Epithelial cell of proximal tubule (primary cell): ENCODE measurements at places on chromosomes 5 and 9. TPM values are rescaled to one million over a fixed set of nuclear protein-coding genes. Genes with fewer than 3 reads are reported as not detected.
A peak's percentile ranks its signal among the peaks of the same experiment; 100 is the strongest.

DNA sequence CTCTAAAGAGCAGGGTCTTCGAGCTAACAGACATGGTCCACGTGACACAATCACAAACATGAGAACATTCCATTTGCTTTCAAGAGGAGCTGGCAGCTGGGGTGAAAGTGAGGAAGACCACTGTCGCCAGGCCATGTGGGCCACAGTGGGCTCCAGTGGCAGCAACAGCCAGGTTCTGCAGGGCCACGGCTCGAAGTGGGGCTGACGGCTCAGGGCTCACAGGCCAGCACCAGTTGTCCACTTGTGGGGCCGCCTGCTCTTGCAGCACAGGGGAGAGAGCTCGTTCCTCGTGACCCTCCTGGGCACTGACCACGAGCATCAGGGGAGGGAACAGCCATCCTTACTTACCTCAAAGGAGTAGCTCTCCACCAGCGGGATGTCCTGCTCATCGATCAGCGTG, 2.0 kb downstream of the ZMYND19 start:
- no peak for DNase-seq

The PCDHAC1 gene
- not detected in 2 replicates for total RNA-seq

GRCh38 chr9:94860678-94861588, 134.4 kb downstream of the AOPEP start:
- no peak for DNase-seq

DNA sequence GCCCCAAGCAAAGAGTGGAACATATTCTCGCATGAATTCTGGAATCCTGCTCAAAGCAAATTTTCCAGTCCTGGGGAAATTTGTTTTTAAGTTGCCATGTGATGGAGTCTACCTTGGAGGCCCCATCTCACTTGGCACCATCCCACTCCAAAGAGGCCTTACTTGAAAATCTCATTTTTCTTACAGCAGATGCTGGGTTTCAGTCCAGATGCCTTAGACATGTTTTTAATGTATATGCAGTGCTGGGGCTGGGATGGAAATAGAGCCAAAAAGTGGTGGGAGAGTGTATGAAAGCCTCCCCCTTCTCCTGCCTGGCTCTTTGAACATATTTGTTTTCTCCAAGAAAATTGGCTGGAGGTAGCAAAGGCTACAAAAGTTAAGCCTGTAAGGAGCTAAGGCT, 493.7 kb downstream of the ENC1 start:
- DNase-seq, result no peak

- DNase-seq, result no peak
Measured at GRCh38 chr5:164356790-164357189, 851.4 kb downstream of the MAT2B start.

The SLC6A19 gene
- total RNA-seq, result not detected in 2 replicates

DNA sequence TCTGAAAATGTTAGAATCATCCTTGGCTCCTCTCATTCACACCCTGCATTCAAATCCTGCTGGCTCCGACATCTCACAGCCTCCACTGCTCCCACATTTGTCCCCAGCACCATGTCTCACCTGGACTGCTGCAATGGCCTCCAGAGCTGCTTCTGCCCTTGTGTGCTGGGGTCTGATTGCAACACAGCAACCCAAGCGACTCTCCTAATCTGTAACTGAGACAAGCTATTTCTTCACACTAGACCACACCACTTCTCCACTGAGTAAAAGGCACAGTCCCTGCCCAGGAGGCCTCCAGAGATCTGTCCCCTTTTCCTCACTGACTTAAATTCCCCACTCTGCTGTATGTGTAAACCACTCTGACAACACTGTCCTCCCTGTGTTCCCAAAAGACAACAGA, 151.1 kb upstream of the TAS2R1 start:
- DNase-seq, result no peak

The ZBED3 gene
- total RNA-seq, result 3.3 and 5.1 TPM in 2 replicates

DNA sequence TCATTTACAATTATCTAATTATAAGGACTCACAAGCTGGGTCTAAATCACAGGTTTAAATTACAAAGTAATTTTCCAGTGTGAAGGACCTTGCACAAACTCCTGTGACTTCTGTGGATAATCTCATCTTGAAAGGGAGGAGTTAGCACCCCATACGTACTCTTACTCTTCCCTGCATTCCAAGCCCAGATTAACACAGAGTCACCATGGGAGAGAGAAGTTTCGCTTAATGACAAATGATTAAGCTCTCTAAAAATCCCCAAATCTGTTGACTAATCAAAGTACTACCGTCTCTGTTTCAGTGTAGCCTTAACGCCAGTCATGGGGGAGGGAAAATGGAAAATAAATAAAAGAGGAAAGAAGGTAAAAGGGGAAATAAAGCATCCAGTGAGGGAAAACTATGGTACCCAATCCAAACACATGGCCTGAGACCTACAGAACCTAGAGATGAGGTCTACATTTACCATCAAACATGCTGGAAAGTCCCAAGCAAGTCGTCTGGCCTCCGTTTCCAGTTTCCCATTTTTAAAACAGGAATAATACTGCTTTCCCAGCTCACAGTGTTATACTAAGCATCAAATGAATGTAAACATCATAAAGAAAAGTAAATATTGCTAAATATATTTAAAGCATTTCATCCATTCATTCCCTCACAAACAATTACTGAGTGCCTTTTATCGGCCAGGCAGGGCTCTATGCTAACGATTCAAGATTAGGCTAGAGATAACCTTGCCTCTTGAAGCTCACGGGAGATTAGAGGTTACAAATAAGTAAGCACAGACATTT, 63.2 kb downstream of the PCA3 start:
- DNase-seq, result no peak

DNA sequence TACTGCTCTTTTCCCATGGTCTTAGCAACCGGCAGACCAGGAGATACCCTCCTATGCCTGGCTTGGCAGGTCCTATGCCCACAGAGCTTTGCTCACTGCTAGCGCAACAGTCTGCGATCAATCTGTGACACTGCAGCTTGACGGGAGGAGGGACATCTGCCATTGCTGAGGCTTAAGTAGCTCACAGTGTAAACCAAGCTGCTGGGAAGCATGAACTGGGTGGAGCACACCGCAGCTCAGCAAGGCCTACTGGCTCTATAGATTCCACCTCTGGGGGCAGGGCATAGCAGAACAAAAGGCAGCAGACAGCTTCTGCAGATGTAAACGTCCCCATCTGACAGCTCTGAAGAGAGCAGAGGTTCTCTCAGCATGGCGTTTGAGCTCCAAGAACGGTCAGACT, 40.4 kb downstream of the MCTP1 start:
- no peak for DNase-seq

DNA sequence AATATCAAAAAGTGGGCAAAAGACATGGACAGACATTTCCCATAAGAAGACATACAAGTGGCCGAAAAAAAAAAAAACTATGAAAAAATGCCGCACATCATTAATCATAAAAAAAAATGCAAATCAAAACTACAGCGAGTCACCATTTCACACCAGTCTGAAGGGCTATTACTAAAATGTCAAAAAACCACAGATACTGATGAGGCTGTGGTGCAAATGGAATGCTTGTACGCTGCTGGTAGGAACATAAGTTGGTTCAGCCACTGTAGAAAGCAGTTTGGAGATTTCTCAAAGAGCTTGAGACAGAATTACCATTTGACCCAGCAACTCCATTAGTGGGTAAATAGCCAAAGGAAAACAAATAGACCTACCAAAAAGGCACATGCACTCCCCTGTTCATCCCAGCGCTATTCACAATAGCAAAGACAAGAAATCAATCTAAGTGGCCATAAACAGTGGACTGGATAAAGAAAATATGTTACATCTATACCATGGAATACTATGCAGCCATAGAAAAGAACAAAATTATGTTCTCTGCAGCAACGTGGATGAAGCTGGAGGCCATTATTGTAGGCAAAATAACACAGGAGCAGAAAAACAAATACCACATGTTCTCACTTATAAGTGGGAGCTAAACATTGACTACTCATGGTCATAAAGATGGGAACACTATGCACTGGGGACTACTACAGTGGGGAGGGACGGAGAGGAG, 110.6 kb upstream of the BOD1 start:
- DNase-seq, result no peak

The CCNO gene
- 1.8 and 3.0 TPM in 2 replicates for total RNA-seq

GRCh38 chr5:43006424-43007202, 33.5 kb downstream of the ANXA2R start:
- DNase-seq, result no peak

DNA sequence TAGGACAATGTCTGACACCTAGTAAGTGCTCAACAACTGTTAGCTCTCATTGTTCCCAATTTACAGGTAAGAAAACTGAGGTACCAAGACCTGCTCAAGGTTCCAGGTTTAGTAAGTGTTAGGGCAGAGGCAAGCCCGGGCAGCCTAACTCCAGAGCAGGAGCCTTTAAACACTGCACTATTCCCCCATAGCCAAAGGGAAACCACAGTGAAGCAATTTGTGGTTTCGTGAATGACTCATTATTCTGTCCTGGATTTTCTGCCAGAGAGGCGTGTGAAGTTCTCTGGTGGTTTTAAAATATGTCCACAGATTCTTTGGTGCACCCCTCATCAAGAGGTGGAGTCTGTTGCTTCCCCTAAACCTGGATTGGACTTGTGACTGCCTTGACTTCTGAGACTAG, 1.0 kb upstream of the MCC start:
- DNase-seq, result peak; percentile 94

The PPP3R2 gene
- total RNA-seq, result not detected in 2 replicates

DNA sequence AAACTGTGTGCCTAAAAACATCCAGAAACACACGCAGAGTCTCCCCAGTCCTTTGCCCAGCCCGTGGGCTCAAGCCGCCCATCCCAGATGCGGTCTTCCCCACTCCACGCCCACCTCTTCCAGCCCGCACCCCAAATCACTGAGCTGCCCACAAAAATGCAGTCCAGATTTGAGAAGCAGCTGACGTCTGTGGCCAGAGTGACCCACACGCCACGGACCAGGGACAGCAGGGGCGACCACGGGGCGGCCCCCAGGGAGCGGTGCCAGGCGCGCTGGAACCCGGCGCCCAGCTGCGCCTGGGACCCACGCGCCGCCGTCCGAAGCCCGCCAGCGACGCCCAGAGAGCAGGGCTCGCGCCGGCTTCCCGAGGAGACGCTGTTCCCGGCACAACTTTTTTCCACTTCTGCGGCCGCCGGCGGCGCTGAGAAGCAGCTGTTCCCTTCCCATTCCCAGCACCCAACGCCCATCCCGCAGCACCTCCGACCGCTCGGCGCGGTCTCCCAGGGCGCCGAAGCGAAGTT, 674 bp downstream of the LHFPL2 start:
- no peak for DNase-seq

The ITGA1 gene
- 2.2 and 3.2 TPM in 2 replicates for total RNA-seq

- no peak for DNase-seq
Measured at GRCh38 chr5:122755783-122756182, 19.1 kb upstream of the SNX2 start.

- no peak for DNase-seq
Measured at GRCh38 chr9:124008303-124008693, 3.3 kb upstream of the LHX2 start.

- no peak for DNase-seq
Measured at GRCh38 chr9:83724436-83724835, 16.7 kb upstream of the UBQLN1 start.

The TSSK1B gene
- total RNA-seq, result not detected in 2 replicates

GRCh38 chr5:134503088-134503936, 22.2 kb upstream of the JADE2 start:
- DNase-seq, result peak; percentile 90

DNA sequence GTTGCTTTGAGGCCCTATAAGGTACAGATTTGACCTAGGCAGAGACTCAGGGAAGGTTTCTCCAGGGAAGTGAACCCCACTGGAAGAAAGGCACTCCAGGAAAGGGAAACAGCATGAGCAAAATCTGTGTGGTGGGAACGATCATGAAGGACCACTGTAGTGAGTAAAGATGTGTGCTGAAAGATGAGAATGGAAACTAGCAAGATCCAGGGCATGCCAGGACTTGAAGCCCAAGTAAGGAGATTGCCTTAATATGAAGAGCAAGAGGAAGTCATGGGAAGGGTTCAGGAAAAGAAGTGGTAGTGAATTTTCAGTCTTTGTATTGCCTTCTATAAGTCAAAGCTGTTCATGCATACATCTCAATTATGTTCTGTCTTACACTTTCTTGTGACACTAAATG, 55.2 kb upstream of the SLIT3 start:
- DNase-seq, result no peak

DNA sequence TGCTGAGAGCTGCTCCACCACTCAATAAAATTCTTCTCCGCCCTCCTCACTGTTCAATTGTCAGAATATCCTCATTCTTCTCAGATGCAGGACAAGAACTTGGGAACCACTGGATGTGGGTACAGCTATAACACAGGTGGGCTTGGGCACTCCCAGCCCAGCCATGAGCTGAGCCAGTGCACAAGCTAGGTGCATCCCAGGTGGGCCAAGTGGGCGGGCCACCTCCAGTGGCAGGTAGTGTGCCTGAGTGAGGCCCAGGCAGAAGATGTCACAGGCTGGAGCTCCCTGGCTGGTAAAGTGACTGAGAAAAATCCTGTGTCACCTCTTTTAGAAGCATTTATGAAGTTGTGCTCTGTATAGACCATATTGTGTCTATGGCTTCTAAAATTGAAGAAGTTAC, 501.6 kb upstream of the TYRP1 start:
- no peak for DNase-seq

The NR6A1 gene
- 1.1 and 2.0 TPM in 2 replicates for total RNA-seq

DNA sequence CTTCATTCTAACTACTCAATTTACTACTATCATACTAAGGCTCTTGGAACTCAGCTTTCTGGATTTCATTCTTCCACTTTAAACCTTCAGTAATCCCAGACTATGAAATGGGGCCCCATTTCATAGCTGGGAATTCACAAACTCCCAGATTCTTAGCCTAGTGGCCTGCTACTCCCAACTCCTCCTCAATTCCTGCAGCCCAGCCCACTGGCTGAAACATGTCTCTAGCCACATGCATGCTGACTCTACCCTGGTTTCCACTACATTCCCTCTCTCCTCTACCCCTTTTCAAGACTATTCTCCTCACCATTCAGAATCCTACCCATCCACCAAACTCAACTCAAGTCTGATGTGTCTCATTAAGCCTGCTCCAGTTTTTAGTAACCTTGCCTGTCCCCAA, 370.6 kb downstream of the BNC2 start:
- no peak for DNase-seq

- DNase-seq, result no peak
Measured at GRCh38 chr9:68522131-68522530, 18.6 kb downstream of the TMEM252 start.

- DNase-seq, result peak; percentile 61
Measured at GRCh38 chr5:136080483-136081216, 51.9 kb downstream of the TGFBI start.

- no peak for DNase-seq
Measured at GRCh38 chr9:129348890-129349664, 171.0 kb upstream of the IER5L start.

GRCh38 chr9:93589688-93590087, 13.3 kb downstream of the PHF2 start:
- peak; percentile 42 for DNase-seq
